ENCODE measurements at places on chromosomes 13 and 19. TPM values are rescaled to one million over a fixed set of nuclear protein-coding genes. Genes with fewer than 3 reads are reported as not detected.

The PSG2 gene
- total RNA-seq = not detected

The CYP2A6 gene
- total RNA-seq = not detected

The KLK12 gene
- total RNA-seq = not detected

The GSX1 gene
- total RNA-seq = not detected

The MEIS3 gene
- 0.07 TPM for total RNA-seq

The KIR2DL4 gene
- total RNA-seq = not detected

The GTPBP3 gene
- total RNA-seq = 33.8 TPM

The ZNF99 gene
- total RNA-seq = not detected

The CABP5 gene
- total RNA-seq = not detected

Measured in pulmonary artery endothelial cell (primary cell).